Adipocyte (in vitro differentiated cells): ENCODE measurements at places on chromosomes 2 and 18.
A peak's percentile ranks its signal among the peaks of the same experiment; 100 is the strongest.

- no peak for DNase-seq
Measured at GRCh38 chr2:184425083-184425482, 173.2 kb upstream of the ZNF804A start.

- DNase-seq: no peak
Measured at GRCh38 chr18:32021756-32022564, 3.3 kb downstream of the RNF125 start.

DNA sequence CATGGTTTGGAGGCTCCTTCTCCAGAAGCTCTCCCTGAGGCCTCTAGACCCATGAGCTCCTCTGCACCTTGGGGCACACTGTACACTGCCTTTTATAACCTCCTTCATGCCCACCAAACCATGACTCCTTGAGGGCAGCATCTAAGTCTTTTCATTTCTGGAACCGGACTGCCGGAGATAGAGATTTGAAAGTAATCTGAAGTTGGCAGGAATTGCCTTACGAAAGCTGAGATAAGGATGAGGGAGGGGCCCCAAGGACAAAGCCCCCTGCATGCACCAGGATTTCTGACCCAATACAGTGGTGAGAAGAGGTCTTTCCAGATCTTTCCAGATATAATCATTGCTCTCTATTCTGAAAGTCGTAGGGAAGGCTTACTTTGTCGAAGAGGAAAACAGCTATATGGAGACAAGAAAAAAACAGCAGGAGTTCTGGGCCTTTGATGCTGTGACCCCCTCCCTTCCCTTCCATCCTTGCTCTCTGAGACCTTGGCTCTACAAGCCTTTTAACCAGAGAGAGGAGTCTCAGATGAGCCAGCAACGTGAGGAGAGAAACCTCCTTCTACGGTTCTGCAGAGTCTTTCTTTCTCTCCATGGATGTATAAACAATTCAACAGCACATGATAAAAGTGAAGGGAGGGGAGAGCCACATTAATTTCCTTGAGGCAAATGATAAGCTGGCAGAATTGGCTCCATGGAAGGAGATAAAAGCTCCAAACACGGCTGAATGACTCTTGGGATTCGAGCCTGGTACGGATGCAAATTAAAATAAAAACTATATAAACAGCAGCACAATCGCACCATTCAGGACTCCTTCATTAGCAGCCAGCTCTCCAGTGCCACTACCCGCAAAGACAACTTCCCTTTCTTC lies 88.0 kb upstream of the RTN4 start:
- DNase-seq: no peak

DNA sequence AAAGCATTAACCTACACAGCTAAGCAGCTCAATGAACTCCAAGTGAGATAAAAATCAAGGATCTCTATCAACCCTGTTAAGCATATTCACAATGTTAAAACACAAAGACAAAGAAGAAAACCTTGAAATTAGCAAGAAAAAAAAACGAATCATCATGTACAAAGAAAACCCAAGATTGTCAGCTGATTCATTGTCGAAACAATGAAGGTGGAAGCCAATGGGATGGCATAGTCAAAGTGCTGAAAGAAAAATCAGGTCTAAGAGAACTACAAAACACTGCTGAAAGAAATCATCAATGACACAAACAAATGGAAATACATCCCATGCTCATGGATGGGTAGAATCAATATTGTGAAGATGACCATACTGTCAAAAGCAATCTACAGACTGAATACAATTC lies 32.5 kb downstream of the NMS start:
- no peak for DNase-seq

- DNase-seq: peak; percentile 85
Measured at GRCh38 chr2:52429740-52430139, 1337.9 kb upstream of the CHAC2 start.
